ENCODE measurements at places on chromosomes 5 and 9. TPM values are rescaled to one million over a fixed set of nuclear protein-coding genes. Genes with fewer than 3 reads are reported as not detected.

The CCNJL gene
- total RNA-seq: 2.9 TPM

DNA sequence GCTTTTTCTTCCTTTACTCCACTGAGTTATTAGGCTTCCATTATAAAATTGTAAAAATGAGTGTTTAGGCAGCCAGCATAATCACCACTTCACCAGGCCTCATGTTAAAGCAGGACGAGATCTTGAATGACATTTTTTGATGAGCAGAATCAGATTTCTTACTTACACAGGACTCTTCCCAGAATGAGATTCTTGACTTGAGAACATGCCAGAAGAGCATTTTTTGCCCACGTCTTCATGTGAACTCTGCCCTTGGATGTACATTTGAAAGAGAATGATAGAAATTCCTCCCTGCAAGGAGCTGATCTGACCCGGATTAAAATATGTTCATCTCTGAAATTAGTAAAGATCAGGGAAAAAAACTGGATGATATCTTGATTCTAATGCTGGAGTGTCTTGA is 212.1 kb upstream of the ADRA1B start:
- DNase-seq: no peak

DNA sequence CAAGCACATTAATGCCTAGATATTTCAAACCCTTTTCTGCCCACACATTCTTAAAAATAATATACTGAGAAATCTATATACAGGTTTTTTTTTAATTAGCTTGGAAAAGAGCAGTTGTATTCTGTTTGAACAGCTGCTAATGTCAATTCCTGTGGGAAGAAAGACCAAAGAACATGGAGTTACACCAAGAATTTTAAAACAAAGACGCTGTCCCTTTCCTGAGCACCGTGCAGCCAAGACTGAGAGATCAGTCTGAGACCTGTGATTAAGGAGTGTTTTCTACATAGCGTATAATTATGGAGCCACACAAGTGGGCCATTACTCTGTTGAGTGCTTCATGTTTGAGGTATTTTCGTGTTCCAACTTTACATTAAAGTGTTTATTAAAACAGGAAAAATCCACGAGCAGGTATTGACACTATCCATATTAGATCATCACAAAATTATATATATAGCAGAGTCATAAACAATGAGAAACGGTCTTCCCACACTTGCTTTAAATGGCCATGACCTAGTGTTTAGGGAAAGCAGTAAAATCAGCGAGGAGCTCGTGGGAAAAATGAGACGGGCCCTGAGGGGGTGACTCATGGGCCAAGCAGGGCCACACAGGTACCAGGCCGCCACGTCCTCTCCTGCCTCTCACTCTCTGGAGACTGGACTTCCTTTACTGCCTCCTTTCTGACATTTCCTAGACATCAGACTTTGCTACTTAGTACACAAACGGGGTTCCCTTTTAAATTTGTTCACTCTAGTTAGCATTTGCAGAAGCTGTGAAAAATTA is 153.1 kb upstream of the OTULINL start:
- DNase-seq: no peak

DNA sequence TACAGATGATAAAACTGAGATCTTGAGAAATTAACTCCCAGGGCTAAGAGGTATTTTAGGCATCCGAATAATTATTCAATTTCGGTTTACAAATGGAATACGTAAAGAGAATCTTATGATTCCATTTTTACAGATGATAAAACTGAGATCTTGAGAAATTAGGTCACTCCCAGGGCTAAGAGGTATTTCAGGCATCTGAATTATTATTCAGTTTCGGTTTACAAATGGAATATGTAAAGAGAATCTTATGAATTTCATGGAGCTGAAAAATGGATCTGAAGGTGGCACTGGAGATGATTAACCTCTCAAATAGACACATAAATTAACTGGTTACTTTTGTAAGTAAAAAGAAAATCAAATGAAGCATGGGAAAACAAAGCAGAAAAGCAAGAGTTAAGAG is 44.2 kb downstream of the FGF1 start:
- DNase-seq: no peak

DNA sequence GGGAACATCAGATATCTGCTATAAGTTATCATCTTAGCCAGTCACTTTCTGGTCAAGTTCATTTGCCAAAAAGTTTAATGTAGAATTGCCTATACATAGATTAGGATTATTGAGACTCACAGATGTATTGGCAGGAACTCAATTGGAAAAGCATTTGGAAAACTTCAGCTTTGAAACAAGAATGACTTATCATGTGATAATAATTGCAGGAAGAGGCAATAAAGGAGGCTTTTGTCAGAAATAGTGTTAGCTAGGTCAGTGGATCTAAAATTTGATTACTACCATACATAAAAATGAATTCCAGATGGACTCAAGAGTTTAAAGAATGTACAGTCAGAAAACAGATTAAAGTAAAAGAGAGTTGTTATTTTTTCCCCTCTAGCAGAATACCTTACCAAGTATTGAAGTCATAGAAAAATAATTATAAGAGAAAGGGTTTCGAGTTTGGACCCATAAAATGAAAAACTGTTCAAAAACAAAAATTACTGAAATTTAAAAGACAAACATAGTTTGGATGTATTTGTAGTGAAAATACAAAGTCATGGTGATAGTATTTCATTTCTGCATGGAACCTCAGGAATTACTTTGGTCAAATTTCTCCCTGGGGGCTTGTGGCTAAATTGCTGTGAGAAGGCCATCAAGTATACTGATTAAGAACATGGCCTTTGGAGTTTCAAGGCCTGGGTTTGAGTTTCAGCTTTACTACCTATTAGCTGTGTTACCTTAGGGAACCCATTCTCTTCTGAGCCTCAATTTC is 159.9 kb downstream of the TMEM38B start:
- no peak for DNase-seq

The C1QTNF3 gene
- 2.6 TPM for total RNA-seq

- no peak for DNase-seq
These were observed 108.6 kb upstream of the SPOCK1 start for GRCh38 chr5:137607771-137608170.
